ENCODE measurements at places on chromosomes 4 and X.

- DNase-seq: no peak
Measured at GRCh38 chr4:140137671-140138070, 16.3 kb downstream of the MAML3 start.

GRCh38 chr4:158300012-158300411, 89.7 kb downstream of the TMEM144 start:
- DNase-seq: no peak

DNA sequence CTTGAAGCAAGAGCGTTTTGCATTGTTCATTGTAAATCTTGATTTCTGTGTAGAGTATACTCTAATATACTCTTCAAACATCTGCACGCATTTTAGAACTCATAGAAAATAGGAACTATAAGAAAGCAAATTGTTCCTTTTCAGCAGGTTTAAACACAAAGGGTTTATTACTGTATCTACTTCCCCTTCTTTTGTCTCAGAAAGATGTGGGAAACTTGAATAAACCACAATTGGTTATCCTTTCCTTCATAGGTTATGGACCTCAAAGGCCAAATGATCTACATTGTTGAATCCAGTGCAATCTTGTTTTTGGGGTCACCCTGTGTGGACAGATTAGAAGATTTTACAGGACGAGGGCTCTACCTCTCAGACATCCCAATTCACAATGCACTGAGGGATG, 46.0 kb upstream of the GUCY1B1 start:
- no peak for DNase-seq

DNA sequence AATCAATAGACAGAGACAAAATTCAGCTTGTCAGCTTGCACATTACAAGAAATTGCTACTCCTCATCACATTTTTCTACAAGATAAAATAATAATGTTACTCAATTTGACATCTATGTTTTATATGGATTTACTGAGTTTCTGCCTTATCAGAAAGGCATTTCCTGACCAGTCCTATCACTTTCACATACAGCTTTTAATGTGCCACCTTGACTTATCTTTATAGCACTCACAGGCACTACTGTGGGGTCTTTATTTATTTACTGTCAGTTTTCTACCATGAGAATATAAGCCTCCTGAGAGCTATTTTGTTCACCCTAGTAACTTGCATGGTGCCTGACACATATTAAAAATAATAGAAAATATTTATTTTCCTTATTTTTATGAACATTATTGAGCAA, 6.0 kb downstream of the NDST4 start:
- no peak for DNase-seq

DNA sequence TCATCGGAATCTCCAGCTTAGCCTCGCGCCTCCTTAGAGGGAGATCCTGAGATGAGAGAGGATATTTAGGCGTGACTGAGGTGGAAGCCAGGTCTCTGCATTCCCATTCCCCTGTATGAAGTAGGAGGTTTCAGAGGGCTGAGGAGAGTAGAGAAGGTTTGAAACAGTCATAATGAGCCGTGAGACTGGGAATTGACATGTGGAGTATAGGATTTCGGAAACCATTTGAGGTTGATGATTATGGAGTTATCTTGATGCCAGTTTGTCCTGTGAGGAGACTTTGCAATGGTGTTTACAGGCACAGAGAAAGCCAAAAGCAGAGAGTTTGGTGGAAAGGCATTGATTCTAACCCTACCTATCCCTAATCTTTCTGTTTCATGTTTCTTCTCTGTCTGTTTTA, 2.0 kb downstream of the CHST7 start:
- no peak for DNase-seq

DNA sequence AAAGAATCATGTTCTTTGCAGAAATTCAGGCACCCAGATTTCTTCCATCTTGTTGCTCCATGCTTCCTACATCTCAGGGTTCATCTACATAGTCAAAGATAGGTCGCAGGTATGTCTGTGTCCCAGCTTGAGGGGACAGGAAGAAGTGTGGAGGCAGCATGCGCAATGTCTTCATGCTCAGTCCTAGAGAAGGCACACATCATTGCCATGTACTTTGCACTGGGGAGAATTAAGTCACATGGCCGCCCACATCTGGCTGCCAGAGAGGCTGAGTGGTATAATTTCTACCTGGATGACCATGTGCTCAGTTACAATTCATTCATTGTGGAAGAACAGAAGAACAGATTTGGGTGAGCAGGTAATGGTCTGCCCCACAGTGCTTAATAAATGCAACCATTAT, 54.1 kb downstream of the GAB1 start:
- DNase-seq: no peak

DNA sequence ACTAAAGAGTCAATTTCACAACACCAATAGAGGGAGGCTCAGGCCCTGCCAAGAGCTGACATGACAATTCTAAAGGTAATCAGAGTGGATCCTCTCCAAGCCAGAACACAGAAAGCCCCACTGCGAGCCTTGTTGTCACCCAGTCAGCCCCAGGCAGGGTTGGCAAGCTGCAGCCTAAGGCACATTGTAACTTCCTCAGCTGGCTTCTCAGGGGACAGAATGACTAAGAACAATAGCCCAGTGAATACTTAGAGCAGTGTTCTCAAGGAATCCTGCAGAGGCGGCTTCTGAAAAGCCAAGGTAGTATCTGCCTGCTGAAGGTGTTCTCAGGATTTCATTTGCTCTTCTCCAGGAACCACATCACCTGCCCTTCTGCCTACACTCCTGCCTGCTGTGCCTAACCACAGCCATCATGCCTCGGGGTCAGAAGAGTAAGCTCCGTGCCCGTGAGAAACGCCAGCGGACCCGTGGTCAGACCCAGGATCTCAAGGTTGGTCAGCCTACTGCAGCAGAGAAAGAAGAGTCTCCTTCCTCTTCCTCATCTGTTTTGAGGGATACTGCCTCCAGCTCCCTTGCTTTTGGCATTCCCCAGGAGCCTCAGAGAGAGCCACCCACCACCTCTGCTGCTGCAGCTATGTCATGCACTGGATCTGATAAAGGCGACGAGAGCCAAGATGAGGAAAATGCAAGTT, at the start of gene MAGEB4:
MAGEB4 (plus strand) TSS at position 277 of the 692 bp plus-strand sequence; CDS start at position 413, 136 bp downstream.
- no peak for DNase-seq

GRCh38 chrX:1912193-1912592, 297.3 kb downstream of the ASMT start:
- DNase-seq: no peak

DNA sequence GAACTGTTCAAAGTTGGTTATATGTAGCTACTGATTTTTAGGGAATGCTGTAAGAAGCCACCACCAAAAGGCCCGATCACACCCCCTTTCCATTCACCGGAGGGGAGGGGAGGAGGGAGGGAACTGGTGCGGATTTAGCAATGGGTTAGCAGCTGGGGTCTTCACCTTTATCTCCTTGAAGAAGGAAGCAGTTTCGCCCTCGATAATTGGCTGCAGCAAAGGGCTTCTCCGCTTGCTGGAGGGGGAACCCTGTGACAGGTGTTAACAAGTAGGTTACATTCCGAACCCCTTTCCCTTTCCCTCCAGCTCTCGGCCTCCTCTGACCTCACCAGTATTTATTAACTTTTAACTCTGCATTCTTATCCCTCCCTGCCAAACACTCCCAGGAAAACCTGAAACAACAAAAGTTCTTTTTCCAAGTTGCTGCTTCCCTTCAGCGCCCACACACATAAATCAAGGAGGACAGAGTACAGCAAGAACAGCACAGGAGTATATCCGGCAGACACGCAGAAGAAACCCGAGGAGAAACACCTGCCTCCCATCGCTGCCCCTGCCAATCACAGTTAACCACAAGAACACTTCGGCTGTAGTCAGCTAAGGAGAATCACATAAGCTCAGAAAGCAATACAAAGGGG, 39.8 kb upstream of the NAP1L5 start:
- peak; percentile 80 for DNase-seq

DNA sequence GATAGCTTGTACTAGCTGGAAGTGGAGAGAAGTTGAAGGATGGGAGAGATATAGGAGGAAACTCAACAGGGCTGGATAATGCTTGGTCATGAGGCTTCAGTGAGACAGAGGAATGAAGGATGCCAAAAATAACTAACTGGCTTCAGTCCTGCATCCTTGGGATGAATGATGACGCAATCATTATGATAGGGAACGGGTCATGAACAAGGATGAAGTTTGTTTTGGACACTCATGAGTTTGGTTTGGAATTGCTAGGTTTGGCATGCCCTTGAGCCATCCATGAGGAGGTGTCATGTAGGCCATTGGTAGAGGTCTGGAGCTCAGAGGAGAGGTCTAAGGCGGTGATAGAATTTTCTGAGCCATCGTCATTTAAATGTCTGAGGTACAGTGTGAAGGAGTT, 160.0 kb upstream of the NHS start:
- DNase-seq: no peak

- DNase-seq: no peak
Measured at GRCh38 chr4:92307866-92308265, 4.1 kb downstream of the GRID2 start.

DNA sequence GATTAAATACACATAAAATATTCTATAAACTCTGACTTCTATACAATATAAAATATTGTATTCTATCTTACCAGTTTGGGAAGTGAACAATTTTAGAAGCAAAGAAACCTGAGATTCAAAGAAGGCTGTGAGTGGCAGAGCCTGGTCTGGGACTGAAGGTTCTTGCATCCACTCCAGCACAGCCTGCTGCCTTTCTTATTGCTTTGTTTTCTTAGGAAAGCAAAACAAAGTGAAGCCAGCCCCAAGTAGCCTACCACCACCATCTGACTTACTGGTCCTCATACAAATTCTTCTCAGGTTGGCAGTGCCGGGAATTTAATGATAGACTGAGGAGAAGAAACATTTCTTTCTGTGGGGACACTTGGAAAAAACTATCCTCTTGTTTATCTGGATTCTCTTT, 129.7 kb upstream of the SMAD1 start:
- no peak for DNase-seq

- no peak for DNase-seq
Measured at GRCh38 chrX:19789782-19790181, 97.6 kb downstream of the SH3KBP1 start.

DNA sequence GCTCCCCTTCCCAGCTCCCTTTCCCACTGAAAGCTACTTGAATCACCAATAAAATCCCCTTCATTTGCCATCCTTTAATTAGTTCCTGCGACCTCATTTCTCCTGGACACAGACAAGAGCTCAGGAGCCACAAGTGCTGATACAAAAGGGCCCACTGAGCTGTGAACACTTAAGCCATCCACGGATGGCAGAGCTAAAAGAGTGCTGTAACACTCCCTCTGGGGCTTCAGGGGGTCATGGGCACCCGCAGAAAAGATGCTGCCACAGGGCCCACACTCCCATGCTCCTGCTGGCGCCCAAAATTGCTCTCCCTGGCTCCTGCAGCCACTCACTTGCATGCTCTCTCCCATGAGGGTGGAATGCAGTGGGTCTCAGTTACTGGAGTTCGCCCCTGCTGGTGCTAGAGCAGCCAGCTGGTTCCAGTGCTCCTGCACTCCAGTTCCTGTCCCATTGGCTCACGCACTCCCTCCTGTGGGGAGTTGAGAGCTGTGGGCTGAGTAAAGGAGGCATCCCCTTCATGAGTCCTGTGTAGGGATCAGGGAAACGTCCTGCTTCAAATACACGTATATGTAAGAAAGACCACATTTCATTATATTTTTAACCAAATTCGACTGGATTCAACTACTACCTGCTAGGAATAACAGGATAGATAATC, 1291.0 kb downstream of the ARAP2 start:
- no peak for DNase-seq

- peak; percentile 52 for DNase-seq
Measured at GRCh38 chr4:144451766-144452450, 194.0 kb upstream of the HHIP start.

Measured in muscle of leg (tissue), 16 donors.